Subcutaneous adipose tissue (tissue), 4 donors: ENCODE measurements at places on chromosomes 5 and 9. TPM values are rescaled to one million over a fixed set of nuclear protein-coding genes. Genes with fewer than 3 reads are reported as not detected.

The C5orf58 gene
- total RNA-seq, result not detected

The GPR150 gene
- 0.88 TPM for total RNA-seq

The SHOC1 gene
- total RNA-seq, result not detected

The CCL28 gene
- 3.7 TPM for total RNA-seq

The CDC20B gene
- total RNA-seq, result not detected

The RIGI gene
- 8.8 TPM for total RNA-seq

The CAVIN4 gene
- 0.17 TPM for total RNA-seq

The SEMA5A gene
- total RNA-seq, result 2.6 TPM

The PTGS1 gene
- 9.5 TPM for total RNA-seq

The GABRA6 gene
- not detected for total RNA-seq

The IRX1 gene
- 3.3 TPM for total RNA-seq

The CCDC192 gene
- total RNA-seq, result not detected

The HAVCR2 gene
- 14.5 TPM for total RNA-seq

The GDNF gene
- total RNA-seq, result not detected
